ENCODE measurements at places on chromosomes 2 and 18.

- no peak for DNase-seq
Observed at GRCh38 chr18:68414407-68414806, 300.5 kb downstream of the TMX3 start.

GRCh38 chr2:85185431-85185940, 52.3 kb downstream of the TCF7L1 start:
- no peak for DNase-seq

DNA sequence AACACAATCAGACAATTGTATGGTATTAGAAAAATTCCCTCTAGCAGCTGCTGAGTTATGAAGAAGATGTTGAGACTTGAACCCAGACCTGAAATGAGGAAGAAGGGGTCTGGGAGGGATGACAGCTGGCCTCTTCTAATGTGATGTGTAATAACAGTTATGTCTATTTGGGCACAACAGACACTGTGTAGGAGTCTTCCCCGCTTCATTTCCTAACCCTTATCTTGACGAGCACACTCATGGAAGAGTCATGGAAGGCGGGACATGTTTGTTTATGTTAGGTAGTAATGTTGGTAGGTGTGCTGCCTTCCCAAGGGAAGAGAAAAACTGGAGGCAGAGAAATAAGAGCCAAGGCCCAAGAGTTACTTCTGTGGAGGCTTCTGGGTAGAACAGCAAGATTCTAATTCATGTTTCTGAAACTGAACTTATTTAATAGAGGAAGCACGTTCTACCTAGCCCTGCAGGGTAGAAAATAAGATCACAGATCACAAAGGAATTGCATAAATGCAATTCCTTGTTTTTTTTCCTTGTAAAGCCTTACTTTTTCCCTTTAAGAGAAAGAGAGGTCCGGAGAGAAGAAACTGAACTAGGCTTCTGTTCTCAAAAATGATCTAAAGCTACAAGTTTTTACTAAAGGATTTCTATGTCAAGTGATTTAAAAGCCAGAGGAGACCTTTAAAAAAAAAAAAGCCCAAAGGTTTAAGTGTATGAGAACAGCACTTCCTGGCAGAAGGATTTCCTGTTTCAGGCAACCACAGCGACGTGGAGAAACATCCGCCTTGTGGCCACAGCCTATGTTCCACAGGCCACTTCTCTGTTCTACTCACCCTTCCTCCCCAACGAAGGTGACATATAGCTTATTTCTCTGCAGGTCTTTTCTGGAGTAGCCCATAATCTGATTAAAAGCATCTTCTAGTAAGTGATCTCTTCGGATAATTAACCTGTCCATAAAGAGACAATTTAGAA, 68.5 kb upstream of the STK17B start:
- DNase-seq, result peak; percentile 30

- peak; percentile 66 for DNase-seq
Observed at GRCh38 chr2:237421542-237422116, 7.7 kb upstream of the COL6A3 start.

- DNase-seq, result no peak
Observed at GRCh38 chr18:35143622-35144596, 96.9 kb upstream of the ZNF397 start.

DNA sequence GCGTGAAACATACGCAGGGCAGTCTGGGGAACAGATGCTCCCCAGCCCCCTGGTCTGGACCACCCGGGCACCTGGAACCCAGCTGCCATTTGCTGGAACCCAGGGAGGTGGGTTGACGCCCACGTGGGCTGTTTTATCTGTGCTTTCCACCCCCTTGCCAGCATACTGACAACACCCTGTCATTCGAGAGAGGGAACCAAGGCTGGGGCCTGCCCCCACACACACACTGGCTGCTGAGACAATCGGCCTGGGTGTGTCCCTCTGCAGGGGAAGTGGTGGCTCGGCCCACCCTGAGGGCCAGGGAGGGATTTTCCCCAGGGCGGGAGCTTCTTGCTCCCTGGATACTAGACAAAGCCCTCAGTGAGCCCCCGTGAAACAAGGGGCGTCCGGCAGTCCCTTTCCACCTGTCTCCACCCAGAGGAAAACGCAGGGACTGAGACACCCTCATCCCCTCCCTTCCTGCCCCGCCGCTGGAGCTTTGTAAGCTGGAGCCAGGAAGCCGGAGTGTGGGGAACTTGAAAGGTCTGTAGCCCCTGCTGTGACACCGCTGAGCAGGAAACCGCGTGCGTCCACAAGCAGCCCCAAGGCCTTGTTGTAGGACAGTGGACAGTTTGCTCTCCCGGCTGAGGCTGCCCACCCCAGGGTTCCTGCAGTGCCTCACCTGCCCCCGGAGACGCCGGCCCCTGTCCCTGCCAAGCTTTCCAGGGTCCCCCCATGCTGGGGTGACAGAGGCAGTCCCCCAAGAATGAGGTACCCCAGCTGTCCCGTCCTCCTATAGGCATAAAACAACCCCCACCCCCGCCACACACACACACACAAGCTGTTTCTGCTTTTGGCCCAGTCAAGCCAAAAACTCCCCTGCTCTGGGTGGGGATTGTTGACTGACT, 14.1 kb upstream of the KLF11 start:
- DNase-seq, result peak; percentile 28

Data from stimulated activated CD8-positive, alpha-beta memory T cell treated with anti-CD3 and anti-CD28 coated beads, Interleukin-15, amount 100 ng/mL, for 24 hours (primary cell).